ENCODE measurements at places on chromosomes 2 and 18.

DNA sequence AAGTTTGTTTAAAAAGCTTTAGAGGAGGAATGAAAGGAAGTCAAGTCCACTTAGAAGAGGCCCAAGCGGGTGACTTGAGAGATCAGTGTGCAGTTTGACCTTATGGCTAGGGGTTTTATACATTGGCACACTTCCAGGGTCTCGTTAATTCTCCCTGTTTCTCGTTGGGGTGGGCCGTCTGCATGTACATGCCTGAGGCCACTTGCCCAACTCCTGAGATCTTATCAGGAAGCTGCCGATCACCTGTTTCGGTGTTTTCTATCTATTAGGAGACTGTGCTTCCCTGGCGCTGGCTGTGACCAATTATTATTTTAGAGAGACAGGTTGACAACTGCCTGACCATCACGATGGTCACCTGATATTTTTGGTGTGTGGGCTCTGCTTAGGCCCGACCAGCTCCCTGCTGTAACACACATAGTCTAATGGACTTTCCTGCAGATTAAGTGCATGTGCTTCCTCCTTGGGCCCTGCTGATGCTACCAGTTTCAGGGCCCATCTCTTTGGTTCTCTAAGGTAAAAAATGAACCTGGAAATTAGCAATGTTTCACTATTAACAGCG is 31.0 kb upstream of the MSH6 start:
- DNase-seq: no peak

GRCh38 chr2:105307550-105307949 is 22.0 kb downstream of the TGFBRAP1 start:
- DNase-seq: no peak

DNA sequence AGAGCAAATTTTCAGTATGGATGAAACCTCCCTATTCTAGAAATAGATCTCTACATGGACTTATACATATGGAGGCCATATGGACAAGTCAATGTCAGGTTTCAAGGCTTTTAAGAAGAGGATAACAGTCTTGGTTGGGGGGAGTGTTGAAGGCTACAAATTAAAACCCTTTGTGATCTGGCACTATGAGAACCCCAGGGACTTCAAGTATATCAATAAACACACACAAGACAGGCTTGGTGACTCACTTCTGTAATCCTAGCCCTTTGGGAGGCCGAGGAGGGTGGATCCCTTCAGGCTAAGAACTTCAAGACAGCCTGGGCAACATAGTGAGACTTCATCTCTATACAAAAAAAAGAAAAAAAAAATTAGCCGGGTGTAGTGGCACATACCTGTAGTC is 127.2 kb upstream of the SP5 start:
- no peak for DNase-seq

- DNase-seq: no peak
Observed at GRCh38 chr2:36512705-36513104, 85.3 kb downstream of the FEZ2 start.

DNA sequence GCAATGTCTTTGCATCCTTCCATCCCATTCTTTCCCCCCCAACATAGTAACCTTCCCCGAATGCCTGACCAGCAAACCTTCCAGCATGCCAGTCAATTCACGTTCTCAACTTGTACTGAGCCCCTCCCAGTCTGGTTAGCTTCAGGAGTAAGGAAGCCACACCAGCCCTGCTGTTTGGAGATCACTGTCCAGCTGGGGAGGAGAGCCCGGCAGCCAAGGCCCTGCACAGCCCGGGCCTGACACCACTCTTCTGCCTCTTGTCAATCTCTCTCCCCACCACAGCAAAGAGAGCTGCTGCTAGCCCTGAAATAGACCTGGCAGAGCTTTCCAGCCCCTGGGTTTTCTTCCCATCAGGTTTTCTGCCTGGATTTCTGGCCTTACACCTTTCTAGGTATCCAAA is 185.8 kb upstream of the ID2 start:
- DNase-seq: no peak

Data from stimulated activated CD8-positive, alpha-beta memory T cell treated with anti-CD3 and anti-CD28 coated beads, Interleukin-2, amount 100 ng/mL, for 48 hours (primary cell).